ENCODE measurements at places on chromosomes 16 and 17.

DNA sequence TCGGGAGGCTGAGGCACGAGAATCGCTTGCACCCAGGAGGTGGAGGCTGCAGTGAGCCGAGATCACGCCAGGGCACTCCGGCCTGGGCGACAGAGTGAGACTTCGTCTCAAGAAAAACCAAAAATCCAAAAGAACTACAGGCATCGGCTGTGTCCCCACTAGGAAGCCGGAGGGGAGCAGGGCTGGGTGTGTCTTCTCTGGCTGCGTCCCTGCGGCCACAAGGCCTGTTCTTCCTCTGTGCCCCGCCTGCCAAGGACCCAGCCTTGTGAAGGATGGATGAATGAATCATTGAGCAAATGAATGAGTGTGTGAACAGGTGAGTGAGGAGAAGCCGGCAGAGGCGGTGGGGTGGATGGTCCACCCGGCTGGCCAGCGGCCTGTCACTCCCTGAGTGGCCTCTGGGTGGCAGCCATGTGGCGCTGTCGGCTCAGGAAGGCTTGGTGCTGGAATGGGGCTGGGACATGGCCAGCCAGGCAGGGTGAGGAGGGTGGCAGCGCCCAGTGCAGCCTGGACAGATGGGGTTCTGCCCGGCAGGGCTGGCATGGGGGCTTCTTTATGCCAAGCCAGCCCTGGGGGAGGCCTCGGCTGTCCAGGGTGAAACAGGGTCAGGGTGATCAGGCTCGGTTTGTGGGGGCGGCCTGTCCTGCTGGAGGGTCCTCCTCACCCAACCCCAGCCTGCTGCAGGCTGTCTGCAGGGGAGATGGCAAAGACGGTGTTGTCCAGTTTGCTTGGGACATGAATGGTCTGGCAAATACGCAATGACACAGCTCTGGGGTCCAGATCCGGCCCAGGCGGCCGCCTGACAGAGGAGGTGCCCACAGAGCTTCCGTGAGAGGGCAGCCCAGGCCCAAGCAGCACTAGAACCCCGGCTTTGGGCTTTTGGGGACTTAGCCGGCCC is 21.7 kb downstream of the SLC25A10 start:
- DNase-seq, result peak; percentile 86

- DNase-seq, result no peak
Observed at GRCh38 chr16:10895053-10895946, 18.3 kb downstream of the CIITA start.

GRCh38 chr16:15415511-15415985 is 18.8 kb upstream of the BMERB1 start:
- no peak for DNase-seq

- DNase-seq, result no peak
Observed at GRCh38 chr17:31509095-31509804, 117.8 kb downstream of the RAB11FIP4 start.

Data from upper lobe of left lung (tissue), 6 donors.